ENCODE measurements at places on chromosomes 1 and 21.

- DNase-seq: no peak
Observed at GRCh38 chr1:208054911-208055379, 144.0 kb upstream of the CD34 start.

- no peak for DNase-seq
Observed at GRCh38 chr1:15546641-15547040, 20.0 kb downstream of the DNAJC16 start.

DNA sequence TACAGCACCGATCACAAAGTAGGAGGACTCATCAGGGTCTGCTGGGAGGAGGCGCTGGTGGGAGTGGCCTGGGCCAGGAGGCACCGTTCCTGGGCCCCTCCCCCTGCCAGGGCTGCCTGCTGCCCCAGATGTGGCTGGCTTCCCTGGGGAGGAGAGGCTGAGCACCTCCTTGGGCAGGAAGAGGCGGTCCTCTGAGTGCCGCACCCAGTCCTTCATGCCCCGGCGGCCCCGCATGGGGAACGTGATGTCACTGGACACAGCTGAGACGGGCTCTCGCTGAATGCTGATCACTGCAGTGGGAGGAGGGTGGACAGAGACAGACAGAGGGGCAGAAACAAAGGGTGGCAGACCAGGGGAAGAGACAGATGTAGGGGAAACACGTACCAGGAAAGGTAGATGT, 24.8 kb downstream of the ADGRB2 start:
- peak; percentile 31 for DNase-seq

DNA sequence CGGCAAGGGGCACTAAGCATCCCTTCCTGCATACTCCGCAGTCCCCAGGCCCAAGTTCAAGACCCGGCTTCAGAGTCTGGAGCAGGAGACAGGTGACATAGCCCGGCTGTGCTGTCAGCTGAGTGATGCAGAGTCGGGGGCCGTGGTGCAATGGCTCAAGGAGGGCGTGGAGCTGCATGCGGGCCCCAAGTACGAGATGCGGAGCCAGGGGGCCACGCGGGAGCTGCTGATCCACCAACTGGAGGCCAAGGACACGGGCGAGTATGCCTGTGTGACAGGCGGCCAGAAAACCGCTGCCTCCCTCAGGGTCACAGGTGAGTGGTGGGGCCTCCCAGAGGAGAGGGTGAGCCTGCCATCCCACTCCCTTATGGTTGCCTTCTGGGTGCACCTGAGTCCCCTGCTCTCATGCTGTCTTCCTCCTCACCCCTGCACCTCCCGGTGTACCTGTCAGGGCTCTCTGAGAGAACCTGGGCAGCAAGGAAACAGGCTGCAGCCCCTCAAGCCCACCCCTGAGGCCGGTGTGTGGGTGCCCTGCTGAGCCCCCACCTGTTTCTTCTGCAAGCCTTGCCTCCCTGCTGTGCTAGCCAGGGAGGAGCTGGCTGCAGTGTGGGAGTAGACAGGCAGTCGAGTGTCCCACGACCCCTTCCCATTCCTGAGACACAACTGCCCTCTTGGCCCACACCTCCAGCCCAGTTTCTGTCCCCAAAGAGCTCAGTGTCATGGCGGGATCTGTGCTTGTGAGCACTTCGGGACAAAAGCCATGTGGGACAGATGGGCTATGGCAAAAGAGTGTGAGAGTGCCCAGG, 99.2 kb downstream of the TRIM11 start:
- DNase-seq: no peak

- no peak for DNase-seq
Observed at GRCh38 chr21:26405071-26405470, 168.0 kb downstream of the CYYR1 start.

DNA sequence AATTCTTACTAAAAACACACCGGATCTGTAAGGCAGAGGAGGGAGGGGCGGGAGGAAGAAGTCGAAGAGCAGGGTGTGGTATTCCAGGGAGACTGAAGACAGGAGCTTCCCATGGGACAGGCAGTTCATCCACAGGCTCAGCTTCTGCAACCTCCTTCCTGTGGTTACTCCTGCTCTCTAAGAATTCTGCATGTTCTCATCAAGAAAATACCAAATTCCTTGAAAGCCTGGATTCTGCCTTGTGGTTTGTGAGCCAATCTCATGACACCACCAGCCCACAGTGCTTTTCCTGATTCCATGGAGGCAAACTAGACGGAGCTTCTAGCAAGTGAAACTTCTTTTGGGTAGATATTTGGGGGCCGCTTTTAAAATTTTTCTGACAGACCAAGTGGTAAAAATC, 1.1 kb upstream of the ST6GALNAC3 start:
- DNase-seq: no peak

DNA sequence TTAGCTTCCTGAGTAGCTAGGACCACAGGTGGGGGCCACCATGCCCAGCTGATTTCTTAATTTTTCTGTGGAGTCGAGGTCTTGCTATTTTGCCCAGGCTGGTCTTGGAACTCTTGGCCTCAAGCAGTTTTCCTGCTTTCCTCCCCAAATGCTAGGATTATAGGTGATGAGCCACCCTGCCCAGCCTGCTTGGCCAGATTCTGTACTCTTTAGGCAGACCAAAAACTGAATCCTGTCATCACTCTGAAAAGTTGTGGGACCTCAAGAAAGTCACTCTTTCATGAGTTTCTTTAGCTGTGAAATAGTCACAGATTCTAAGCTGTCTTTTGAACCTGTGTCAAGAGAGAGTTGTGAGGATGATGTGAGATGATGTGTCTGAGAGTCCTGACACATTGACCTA, 105.4 kb downstream of the CAMTA1 start:
- DNase-seq: no peak

DNA sequence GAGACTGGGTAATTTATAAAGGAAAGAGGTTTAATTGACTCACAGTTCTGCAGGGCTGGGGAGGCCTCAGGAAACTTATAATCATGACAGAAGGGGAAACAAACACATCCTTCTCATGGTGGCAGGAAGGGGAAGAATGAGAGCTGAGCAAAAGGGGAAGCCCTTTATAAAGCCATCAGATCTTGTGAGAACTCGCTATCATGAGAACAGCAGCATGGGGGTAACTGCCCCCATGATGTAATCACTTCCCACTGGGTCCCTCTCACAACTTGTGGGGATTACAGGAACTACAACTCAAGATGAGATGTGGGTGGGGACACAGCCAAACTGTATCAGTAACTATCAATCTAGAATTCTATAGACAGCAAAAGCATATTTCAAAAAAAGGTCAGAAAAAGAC, 64.7 kb upstream of the ACTRT2 start:
- no peak for DNase-seq

DNA sequence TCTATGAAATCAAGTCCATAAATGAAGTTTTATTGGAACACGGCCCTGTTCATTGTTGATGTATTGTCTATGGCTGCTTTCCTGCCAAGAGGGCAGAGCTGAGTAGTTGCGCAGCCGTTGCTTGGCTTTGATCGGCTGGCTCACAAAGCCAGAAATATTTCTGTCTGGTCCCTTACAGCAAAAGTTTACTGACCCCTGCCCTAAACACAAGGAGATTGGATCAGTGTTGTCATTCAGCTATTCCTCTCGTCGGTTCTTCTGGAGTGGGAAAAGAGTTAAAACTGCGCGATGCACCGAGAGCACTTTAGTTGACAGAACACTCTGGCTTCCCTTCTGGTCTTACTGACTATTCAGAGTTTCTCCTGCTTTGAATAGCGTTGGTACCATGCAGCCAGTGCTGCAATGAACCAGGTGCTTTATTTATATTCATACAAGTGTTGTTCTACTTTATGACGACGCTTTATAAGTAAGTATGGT, 868 bp downstream of the ZBTB40 start:
- DNase-seq: peak; percentile 17

DNA sequence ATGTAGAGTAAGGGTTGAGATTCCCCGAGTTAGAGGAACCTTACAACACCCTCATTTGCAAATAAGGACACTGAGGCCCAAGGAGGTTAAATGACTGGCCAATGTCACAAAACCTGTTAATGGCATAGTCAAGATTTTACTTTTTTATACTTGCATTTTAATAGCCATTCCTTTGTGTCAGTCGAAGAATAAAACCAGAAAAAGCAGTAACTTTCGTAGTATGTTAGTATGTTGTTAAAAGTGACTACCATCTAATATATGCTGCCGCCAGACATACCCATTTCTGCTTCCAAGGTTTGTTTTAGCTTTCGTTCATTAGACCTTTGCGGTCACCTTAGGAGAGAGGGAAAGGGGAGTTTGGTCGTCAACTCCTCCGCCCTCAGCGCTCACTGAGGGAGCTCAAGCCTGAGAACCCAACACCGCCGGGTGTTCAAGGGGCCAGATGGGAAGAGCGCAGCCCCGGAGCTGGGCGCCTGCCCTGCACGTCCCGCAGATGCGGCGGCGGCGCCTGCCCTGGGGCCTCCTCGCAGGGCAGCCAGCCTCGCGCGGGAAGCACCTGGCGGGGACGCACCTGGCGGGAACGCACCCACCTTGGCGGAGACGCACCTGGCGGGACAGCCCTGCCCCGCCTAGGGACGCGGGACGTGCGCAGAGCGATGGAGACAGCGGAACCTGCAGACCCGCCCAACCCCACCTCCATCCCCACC, 466 bp downstream of the VPS26C start:
- no peak for DNase-seq

DNA sequence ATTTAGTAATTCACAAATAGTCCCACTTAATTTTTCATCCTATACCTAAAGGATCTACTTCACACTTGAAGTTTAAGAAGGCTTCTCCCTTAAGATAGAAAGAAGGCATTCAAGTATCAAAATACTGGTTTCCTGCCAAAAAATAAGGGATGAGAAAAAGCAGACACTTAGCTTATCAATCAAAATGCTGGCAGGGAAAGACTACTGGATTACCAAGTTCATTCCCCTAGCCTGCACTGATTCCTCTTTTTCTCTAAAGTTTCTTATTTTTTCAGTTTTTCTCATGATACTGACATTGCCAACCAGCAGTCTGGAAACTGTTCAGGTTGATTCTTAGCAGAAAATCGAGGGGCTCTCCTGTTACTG, 204.6 kb downstream of the GABPA start:
- no peak for DNase-seq

DNA sequence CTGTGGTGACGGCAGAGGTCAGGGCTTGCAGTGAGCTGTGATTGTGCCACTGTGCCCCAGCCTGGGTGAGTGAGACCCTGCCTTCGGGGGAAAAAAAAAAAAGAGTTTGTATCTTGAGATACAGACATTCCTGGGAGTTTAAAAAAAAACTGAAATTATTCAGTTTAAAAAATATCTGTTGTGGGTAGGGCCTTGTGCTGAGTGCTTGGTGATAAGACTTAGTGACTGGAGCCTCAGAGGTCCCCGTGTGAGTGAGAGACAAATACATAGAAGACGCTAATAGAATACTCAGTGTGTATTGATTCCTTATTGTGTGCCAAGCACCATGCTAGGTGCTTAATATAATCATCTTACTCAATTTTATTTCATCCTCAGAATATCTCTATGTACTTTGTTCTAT, 22.7 kb downstream of the DDI2 start:
- no peak for DNase-seq

DNA sequence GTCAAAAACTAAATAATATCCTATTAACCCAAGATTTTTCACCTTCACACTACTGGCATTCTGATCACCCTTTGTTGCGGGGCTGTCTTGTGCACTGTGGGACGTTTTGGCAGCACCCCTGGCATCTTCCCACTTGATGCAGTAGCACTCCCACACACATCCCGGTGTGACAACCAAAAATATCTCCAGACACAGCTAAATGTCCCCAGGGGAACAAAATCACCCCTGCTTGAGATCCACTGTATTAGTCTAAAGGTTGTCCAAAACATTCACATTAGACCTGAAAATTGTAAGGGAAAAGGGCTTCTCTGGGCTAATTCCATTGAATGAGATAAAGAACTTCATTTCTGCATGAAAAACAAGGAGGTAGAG, 37.8 kb downstream of the PLEKHO1 start:
- no peak for DNase-seq

DNA sequence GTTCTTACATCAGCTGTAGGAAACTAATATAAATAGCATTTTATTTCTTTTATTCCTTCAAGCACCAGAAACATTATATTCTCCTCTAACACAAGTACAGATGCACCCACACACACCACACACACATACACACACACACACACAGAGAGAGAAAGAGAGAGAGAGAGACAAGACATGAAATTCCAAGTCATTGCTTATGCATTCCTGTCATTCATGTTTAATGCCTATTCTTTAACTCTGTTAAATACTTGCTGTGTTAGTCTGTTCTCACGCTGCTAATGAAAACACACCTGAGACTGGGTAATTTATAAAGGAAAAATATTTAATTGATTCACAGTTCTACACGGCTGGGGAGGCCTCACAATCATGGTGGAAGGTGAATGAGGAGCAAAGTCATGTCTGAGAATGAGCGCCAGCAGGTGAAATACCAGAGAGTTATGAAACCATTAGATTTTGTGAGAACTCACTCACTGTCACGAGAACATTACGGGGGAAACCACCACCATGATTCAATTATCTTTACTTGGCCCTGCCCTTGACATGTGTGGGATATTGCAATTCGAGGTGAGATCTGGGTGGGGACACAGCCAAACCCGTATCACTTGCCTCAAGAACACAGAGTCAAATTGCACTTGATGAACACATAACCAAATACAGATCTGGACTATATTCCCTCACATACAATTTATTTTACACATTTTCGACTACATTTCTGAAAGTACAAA, 1058.1 kb upstream of the TMPRSS15 start:
- DNase-seq: no peak

DNA sequence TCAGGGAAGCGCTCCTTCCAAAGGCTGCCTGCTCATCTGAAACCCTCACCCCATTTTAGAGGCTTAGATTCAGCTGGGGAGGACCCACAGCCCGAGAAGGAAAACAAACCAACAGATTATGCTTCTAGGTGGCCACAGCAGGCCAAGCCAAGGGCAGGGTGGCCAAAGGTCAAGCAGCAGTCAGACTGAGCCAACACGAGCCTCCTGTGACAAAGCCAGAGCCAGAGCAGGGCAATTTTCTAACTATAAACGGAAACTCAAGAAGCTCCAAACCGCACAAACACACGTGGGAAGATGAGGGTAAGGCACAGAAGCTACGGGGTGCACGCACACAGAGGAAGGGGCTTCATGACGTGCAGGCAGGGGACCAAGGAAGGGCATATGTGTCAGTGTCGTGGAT, 64.1 kb downstream of the PLEKHA6 start:
- no peak for DNase-seq

GRCh38 chr1:184405094-184405800, 18.4 kb downstream of the C1orf21 start:
- DNase-seq: no peak

- no peak for DNase-seq
Observed at GRCh38 chr1:24564695-24565094, 8.8 kb downstream of the NCMAP start.

DNA sequence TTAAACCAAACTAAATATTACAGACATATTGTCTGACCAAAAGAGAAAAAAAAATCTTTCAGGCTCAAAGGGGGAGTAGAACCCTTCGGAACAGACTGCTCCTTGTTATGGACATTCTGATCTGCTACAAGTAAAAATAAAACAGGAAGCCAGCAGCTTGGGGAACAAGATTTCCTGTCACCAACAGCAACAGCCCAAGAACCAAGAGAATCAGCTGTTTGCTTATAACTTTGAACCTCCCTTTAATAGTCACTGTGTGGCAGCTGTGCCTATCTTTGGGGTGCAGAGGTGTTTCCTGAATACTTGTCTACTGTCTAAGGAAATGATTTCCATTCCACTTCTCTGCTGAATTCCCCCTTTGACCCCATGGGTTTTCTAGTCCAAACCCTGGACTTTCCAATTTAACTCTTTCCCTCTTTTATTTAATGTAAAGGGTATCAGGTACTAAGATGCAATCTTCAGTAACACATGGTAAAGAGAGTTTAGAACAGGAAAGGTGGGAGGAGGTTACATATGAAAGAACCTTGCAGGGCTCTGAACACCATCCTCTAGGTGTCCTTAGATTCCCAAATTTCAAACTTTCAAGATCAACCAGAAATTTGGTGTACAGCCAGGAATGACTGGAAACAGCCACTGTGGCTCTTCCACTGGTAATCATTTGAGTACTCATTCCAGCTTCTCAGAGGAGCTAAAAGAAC, 38.6 kb downstream of the GPR3 start:
- DNase-seq: no peak

Measured in activated CD4-positive, alpha-beta T cell treated with anti-CD3 and anti-CD28 coated beads, Interleukin-2, amount 50 U/mL, for 4 hours (primary cell).